ENCODE measurements at places on chromosomes 5 and 9.

GRCh38 chr9:128323791-128324190, 1.2 kb downstream of the COQ4 start:
- no peak for DNase-seq

GRCh38 chr9:107720501-107720900, 230.9 kb upstream of the KLF4 start:
- DNase-seq = no peak

- peak; percentile 85 for DNase-seq
Observed at GRCh38 chr9:132023419-132024180, 56.1 kb downstream of the MED27 start.

DNA sequence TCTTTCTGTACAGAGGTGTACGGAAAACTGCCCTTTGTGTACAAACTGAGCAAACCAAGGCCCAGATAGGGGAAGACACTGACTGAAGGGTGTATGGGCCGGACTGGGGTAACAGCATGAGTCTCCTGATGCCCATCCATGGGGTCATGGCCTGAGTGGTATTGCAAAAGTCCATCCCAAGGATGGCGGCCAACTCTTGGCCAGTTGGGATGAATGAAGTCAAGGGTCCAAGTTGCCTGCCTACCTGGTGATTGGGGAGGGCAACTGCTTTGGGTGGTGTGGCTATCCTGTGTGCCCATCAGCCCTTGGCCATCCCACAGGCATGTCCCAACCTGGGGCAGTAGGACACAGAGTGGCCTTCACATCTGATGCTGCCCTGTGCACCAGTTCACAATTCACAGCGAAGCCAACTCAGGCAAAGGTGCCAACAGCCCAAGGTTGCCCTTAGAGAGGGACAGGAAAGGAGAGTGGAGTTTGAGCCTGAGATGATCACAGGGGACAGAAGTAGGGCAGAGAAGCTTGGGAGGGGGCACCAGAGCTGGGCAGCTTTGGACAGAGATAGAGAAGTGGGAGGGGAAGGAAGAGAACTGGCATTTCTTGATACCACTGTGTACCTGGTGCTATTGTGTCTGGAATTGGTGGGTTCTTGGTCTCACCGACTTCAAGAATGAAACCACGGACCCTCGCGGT, 46.6 kb downstream of the COL15A1 start:
- DNase-seq = no peak

GRCh38 chr5:66307647-66308241, 163.6 kb downstream of the SREK1 start:
- DNase-seq = peak; percentile 67

GRCh38 chr5:196350-196749, 5.1 kb downstream of the LRRC14B start:
- no peak for DNase-seq

DNA sequence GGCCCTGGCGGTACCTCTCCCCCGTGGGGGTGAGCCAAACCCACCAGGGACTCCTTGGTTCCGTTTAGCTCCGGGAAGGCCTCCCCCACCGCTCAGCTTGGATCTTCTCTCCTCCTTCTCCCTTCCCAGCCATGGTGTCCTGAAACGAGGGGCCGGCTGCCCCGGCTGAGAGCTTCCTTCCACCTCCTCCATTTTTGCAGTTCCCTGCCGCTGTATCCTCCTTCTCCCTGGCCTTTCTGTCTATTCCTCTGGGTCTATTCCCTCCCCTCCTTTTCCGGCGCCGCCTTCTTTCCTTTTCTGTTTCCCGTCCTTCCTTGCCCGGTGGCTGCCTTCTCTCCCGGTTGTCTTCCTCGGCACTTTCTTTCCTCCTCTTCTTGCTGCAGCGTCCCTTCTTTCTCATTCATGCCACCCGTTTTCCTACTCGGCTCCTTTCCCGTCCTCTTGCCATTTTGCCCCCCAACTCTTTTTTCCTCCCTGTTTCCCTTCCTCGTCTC, 110.4 kb downstream of the LIFR start:
- no peak for DNase-seq

DNA sequence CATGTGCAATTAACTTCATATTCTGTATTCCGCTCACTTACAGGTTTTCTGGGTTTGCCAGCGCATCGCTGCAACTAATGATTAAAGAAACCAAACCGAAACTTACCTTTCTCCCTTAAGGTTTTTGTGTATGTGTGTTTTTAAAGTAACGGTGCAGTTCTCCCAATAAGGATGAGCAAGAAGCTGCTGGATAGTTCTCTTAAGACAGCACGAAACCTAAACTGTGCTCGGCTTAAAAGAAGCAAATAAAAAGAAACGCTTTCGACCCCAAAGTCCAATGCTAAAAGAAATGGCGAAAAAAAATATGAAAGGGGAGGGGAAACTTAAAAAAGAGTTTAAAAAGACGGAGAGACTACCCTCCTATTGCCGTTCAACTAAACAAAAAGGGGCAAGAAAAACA, 340 bp downstream of the ELAVL2 start:
- DNase-seq = no peak

GRCh38 chr5:34022121-34022705, 14.4 kb upstream of the AMACR start:
- DNase-seq = no peak

GRCh38 chr5:5353681-5354080, 68.8 kb upstream of the ICE1 start:
- DNase-seq = peak; percentile 13

DNA sequence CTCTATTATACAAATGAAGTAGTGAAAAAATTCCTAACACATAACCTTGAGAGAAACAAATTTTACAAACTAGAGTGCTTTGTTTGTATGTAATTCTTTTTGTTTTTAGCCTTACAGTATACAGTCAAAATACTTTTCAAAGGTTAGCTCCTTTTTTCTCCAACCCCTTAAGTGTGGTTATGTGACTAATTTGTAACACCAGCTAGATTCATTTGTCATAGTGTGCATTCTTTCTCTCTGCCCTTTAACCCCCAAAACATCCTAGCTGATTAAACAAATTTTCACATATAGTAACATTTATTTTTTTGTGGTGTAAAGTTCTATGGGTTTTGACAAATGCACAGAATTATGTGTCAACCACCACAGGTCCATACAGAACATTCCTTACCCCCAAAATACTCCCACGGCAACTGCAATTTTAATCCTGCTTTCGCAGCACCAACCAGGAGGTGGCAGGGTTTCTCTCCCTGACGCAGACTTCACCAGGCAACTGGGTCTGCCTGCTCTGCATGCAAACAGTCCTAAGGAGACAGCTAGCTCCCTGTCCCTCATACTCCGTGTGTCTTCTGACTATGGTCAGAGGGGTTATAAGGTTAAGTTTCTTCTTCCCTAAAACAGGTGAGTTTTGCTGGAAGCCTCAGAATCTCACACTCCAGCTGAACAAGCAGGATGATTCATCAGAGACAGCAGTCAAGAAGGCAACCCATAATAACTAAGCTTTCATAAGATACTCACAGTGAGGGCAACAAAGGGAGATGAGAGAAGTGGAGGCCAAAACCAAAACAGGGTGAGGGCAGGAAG, 44.5 kb upstream of the NR5A1 start:
- peak; percentile 34 for DNase-seq

GRCh38 chr9:17846948-17847655, 268.2 kb downstream of the SH3GL2 start:
- DNase-seq = no peak

GRCh38 chr9:125346080-125346732, 84.6 kb downstream of the GAPVD1 start:
- no peak for DNase-seq

GRCh38 chr5:135127439-135128240, 93.6 kb upstream of the PITX1 start:
- no peak for DNase-seq

Data from NCI-H1092 treated with DMSO at 0.1 percent for 48 hours (cell line).